ENCODE measurements at places on chromosomes 1 and 21. TPM values are rescaled to one million over a fixed set of nuclear protein-coding genes. Genes with fewer than 3 reads are reported as not detected.

GRCh38 chr1:22296701-22297591 lies 154.0 kb upstream of the WNT4 start:
- no peak overlapping the region for H3K4me3 ChIP-seq
- peaks cover 79% of the 10 kb centered on the region for H3K27me3 ChIP-seq
- H3K4me1 ChIP-seq = peaks cover 7% of the 10 kb centered on the region
- peak; percentile 28 for DNase-seq
- no peaks in the 10 kb centered on the region for H3K36me3 ChIP-seq
- H3K27ac ChIP-seq = no peak overlapping the region

DNA sequence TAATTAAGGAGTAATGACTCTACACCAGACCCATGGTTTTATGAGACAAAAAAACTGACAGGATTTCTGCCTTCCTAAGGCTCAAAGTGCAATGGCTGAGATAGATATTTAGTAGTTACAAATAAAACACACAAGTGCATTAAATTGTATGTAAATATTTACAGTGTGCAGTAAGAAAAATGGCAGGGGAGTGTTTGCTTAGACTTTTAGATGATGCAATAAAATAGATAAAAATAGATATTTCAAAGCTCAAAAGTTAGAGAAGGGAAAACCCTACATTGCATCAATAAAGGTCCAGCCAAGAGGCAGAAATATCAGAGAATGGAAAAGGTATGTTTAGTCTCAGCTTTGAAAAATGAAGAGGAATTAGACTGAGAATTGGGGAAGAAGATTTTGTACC lies 226.3 kb upstream of the FGGY start:
- no peaks in the 10 kb centered on the region for H3K27me3 ChIP-seq
- no peak for DNase-seq
- peaks cover 3% of the 10 kb centered on the region for H3K36me3 ChIP-seq
- H3K4me1 ChIP-seq = peaks cover 23% of the 10 kb centered on the region
- H3K27ac ChIP-seq = peak overlapping the region; percentile 85

NTNG1 gene
- total RNA-seq = 1.1 TPM

ACOT11 gene
- 0.96 TPM for total RNA-seq

DNA sequence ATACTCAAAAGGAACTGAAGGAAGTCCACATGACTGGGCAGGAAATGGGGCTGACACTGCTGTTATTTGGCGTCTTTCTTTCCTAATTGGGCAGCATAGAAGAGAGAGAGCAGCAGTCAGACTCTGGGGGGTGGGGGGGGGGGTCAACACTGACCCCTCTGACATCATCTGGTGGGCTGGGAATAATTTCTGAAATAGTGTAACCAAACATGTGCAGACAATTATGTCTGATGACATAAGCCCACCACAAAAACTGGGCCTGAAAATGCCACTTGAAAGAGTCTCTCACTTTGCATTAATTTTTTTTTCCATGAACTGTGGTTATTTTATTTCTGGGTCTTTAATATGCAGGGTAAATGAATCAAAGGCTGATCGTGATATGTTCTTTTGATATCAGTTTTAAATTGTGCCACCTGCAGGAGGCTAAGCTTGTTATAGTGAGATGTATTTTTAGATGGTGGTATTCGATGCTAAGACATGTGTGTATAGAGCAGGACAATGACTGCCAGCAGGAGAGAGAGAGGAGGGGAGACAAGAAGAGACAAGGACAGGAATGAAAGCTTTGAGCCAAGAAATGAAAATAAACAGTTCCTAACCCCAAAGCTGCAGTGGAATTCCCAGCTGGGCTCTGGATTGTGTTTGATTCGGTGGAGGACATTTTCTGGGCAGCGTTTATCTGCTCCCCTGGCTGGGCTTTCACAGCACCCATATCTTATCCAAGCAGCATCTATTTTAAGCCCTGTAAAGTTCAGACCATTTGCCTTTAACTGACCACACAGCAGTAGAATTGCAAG lies 264.7 kb downstream of the PBX1 start:
- H3K36me3 ChIP-seq = no peaks in the 10 kb centered on the region
- H3K4me1 ChIP-seq = no peaks in the 10 kb centered on the region
- no peak overlapping the region for H3K27ac ChIP-seq
- H3K27me3 ChIP-seq = no peaks in the 10 kb centered on the region
- no peak overlapping the region for H3K4me3 ChIP-seq
- DNase-seq = no peak

CROCC gene
- total RNA-seq = 20.5 TPM

DNA sequence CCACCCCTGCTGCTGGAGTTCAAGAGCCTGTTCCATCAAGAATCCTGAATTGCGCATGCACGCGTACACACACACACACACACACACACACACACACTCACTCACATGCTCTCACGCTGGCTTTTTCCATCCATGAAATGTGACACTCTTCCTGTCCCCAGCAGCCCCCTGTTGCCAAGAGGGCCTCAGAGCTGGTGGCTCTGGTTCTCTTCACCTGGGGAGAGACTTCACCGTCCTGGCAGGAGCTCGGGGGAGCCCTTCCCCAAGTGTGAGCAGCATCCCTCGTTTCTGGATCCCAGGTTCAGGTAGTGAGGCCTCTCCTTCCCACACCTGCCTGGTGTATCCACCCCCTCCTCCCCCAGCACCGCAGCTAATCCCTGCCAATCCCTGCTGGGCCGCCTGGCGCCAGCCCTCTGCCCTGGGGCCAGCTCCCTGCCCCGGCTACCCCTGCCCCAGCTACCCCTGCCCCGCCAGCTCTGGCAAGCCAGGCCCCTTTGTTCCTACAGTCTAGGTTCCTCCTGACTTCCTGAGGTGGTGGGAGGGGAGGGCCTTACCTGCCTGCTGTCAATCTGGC lies 9.9 kb downstream of the PLOD1 start:
- no peak overlapping the region for H3K27ac ChIP-seq
- no peaks in the 10 kb centered on the region for H3K27me3 ChIP-seq
- H3K36me3 ChIP-seq = peaks cover 16% of the 10 kb centered on the region
- no peak overlapping the region for H3K4me3 ChIP-seq
- H3K4me1 ChIP-seq = peaks cover 4% of the 10 kb centered on the region
- no peak for DNase-seq

GRCh38 chr1:227127891-227128290 lies 187.8 kb downstream of the COQ8A start:
- no peaks in the 10 kb centered on the region for H3K36me3 ChIP-seq
- no peaks in the 10 kb centered on the region for H3K27me3 ChIP-seq
- DNase-seq = no peak
- H3K27ac ChIP-seq = no peak overlapping the region
- no peaks in the 10 kb centered on the region for H3K4me1 ChIP-seq

FMO1 gene
- total RNA-seq = not detected

GRCh38 chr1:1262071-1262470 lies 11.6 kb downstream of the UBE2J2 start:
- no peak for DNase-seq
- H3K27ac ChIP-seq = peak overlapping the region; percentile 28
- H3K4me1 ChIP-seq = peaks cover 6% of the 10 kb centered on the region
- H3K36me3 ChIP-seq = peaks cover 41% of the 10 kb centered on the region

TRNAU1AP gene
- 55.2 TPM for total RNA-seq

GRCh38 chr1:233735847-233736246 lies 121.9 kb downstream of the KCNK1 start:
- H3K36me3 ChIP-seq = no peaks in the 10 kb centered on the region
- H3K4me3 ChIP-seq = no peak overlapping the region
- no peaks in the 10 kb centered on the region for H3K4me1 ChIP-seq
- H3K27me3 ChIP-seq = peaks cover 4% of the 10 kb centered on the region
- H3K27ac ChIP-seq = no peak overlapping the region
- DNase-seq = no peak

MAB21L3 gene
- not detected for total RNA-seq

SPRR2G gene
- total RNA-seq = not detected

AKIRIN1 gene
- total RNA-seq = 59.1 TPM

DNA sequence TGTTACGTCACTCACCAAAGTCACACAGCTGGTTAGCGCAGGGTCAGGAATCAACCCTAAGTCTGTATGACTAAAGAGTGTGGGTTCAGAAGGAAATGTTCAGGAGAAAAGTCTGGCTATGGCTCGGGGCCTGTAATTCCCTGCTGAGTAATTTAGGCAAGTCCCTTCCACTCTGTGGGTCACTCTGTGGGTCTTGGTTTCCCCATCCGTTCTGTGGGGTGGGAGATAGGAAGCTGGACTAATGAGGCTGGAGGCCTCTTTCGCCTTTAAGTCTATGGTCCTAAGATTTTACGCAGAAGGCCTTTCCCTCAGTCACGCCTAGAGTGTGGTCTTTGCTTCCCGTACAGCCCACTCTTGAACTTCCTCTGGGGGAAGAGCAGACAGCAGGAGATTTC lies 14.3 kb upstream of the MED18 start:
- H3K27ac ChIP-seq = no peak overlapping the region
- peaks cover 11% of the 10 kb centered on the region for H3K27me3 ChIP-seq
- no peaks in the 10 kb centered on the region for H3K4me1 ChIP-seq
- H3K4me3 ChIP-seq = no peak overlapping the region
- no peak for DNase-seq

FRRS1 gene
- total RNA-seq = 3.6 TPM

Data from activated CD8-positive, alpha-beta memory T cell treated with anti-CD3 and anti-CD28 coated beads, Interleukin-2, amount 10 ng/mL, durations not matched to agents 7 days and 5 days (primary cell).